GM20000 (cell line): ENCODE measurements at places on chromosomes 5 and 9.

DNA sequence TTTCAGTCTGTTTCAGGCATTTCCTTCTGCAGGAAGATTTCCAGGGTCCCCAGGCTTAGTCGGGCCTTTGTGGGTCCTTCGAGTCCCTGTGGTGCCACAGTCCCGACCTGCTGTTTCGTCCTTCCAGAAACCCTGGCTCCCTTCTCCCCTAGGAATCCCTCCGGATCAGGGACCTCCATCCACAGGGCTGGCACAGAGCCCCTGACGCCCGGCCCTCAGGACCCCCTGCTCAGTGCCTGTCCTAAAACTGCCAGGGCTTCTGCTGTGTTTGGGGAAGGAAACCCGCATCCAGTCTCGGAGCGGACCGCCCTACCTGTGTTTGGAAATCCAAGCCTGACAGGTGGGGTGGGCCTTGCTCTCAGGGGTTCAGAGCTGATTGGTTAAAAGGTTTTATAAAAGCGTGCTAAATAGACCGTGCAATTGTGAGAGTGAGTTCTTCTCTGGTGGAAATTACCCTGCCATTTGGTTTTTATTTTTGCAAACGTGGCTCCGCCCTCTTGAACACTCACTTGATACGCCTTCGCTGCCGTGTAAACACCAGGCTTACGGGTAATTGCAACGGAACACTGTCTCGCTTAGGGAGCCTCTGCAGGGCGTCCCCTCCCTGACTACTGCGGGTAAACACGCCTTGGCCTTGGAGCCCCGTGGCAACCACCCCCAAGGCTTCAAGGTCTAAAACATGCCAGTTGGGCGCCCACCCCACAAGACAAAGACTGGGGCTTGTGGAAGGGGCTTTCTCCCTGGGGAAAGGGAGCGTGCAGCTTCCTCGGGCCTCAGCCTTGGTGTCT is 121.2 kb downstream of the PHF2 start:
- DNase-seq: no peak

DNA sequence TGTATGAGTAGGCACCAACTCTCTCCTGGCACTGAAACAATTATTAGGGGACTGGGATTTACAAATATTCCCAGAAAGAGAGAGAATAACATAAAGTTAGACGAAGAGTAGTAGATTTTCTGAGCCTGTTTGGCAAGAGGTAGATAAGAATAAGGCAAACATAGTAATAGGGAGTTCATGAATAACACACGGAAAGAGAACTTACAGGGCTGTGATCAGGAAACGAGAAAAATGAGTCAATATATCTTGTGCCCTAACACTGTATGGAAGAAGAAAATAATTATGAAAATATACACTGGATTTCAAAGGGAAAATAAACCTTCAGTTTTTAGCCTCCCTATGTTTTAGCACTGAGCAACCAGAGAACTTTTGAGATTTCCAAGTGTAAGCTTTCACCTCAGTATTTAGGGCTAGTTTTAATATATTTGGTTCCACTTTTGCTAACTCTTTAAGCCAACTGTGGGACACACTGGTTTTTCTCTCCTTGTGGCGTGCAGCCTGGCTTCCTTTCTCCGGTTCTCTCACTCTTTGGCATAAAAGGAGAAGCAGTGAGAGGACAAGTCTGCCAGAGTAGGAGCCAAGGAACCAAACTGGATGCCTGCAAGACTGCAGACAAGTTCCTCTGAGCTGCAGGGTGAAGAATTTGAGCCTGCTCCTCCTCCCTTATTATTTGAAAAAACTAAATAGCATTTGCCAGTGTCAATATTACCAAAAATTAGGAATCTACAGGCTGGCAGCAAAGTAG is 6.6 kb upstream of the KCNN2 start:
- DNase-seq: no peak

DNA sequence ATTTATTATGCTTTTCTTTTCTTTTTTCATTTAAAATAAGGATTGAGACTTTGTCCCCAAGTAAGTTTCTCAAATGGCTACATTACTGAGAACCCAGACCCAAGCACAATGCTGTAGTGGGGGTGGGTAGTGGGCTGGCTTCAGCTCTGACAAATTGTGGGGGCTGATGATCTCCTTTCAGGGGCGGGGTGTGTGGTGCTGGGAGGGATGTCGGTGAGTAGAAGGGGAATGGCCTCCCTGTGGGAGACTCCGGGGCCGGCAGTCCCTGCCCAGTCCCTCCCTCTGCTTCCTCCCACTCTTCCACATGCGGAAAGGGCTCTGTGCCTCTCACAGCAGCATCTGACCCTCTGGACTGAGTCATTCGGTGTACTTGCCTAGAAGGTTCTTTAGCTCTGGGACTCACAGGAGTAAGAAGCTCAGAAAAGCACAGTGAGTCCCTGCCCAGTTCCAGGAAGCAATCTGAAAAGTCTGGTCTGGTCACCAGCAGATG is 14.3 kb downstream of the CD180 start:
- DNase-seq: no peak

- DNase-seq: peak; percentile 45
Measured at GRCh38 chr5:116573702-116574366, 789 bp downstream of the SEMA6A start.
